ENCODE measurements at places on chromosomes 16 and 17.

DNA sequence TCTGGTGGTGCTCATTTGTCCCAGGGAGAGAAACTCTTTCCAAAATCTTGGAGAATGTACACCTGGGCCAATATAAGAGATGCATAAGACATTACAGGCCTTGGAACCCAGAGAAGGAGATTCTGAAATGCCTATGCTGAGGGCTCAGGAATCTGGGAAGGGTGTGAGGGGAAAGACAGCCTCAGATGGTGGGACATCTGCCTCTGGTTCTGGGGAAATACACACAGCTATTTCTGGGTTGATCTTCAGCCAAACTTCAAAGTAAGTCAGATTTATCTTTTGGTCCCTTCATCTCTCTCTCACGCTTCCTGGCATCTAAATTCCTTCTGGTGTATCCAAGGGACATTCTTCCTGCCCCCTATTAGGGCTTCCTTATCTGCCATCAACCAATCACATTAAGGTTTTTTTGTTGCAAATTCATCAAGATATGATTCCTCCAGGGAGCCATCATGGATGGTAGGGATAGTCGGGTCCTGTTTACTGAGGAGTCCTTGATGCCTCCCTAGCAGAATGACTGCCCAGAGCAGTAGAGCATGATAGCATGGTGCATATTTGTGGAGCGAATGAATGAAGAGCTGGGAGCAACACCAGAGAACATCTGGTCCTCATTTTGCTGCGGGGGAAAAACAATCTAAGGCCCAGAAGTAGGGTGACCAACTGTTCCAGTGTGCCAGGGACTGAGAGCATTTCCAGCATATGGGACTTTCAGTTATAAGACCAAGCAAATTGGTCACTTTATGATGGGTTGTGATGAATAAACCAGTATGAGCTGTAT lies 35.7 kb upstream of the DYNLL2 start:
- peaks cover 34% of the 10 kb centered on the region for H3K27me3 ChIP-seq
- no peaks in the 10 kb centered on the region for H3K36me3 ChIP-seq
- DNase-seq = no peak
- no peaks in the 10 kb centered on the region for H3K4me1 ChIP-seq
- H3K4me3 ChIP-seq = no peak overlapping the region

- DNase-seq = no peak
- H3K4me3 ChIP-seq = no peak overlapping the region
- H3K27me3 ChIP-seq = no peaks in the 10 kb centered on the region
Measured at GRCh38 chr17:73261952-73262675, 434 bp upstream of the CPSF4L start.

DNA sequence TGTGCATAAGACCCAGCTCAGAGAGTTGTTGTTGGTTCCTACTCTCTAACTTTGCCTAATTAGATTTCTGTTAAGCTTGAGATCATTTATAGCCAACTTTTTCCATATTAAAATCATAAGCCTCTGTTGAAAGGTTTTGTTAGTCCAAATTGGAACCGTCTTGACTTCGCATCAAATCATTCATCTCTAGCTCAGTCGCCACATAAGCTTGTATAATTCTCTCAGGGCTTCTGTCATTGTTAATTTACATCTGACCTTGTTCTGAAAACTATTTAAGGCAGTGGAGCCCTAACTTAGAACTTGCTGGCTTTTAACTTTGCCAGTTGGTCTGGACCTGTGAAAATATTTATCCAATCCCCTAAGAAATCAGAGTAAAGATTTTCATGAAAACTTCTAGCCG lies 107.2 kb downstream of the PITPNC1 start:
- no peak overlapping the region for H3K4me3 ChIP-seq
- H3K27me3 ChIP-seq = no peaks in the 10 kb centered on the region
- no peak overlapping the region for H3K27ac ChIP-seq
- no peaks in the 10 kb centered on the region for H3K36me3 ChIP-seq
- H3K4me1 ChIP-seq = no peaks in the 10 kb centered on the region

DNA sequence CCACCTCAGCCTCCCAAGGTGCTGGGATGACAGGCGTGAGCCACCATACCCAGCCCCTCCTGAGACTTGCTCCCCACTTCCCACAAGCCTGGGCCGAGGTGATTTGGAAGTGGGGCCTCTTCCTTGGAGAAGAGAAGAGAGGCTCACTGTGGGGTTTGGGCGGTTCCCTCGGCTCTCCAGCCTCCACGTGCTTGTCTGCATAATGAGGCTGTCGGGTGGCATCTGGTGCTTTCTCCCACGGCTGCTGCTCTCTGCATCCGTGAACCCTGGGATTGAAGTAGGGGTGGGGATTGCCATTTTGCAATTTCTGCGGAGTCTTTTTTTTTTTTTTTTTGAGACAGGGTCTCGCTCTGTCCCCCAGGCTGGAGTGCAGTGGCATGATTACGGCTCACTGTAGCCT lies 101.4 kb downstream of the RAP1GAP2 start:
- no peaks in the 10 kb centered on the region for H3K27me3 ChIP-seq
- no peak for DNase-seq
- H3K36me3 ChIP-seq = no peaks in the 10 kb centered on the region
- H3K4me1 ChIP-seq = no peaks in the 10 kb centered on the region
- H3K27ac ChIP-seq = no peak overlapping the region

GRCh38 chr16:31472709-31473203 lies 804 bp downstream of the TGFB1I1 start:
- DNase-seq = peak; percentile 98
- peak overlapping the region; percentile 84 for H3K4me3 ChIP-seq
- H3K27ac ChIP-seq = peak overlapping the region; percentile 99
- peaks cover 43% of the 10 kb centered on the region for H3K36me3 ChIP-seq
- no peaks in the 10 kb centered on the region for H3K27me3 ChIP-seq

- no peak overlapping the region for H3K4me3 ChIP-seq
- H3K27me3 ChIP-seq = peaks cover 9% of the 10 kb centered on the region
- DNase-seq = no peak
- H3K27ac ChIP-seq = no peak overlapping the region
- H3K4me1 ChIP-seq = no peaks in the 10 kb centered on the region
Measured at GRCh38 chr17:77264617-77265230, 124.0 kb downstream of the SEC14L1 start.

GRCh38 chr16:27508476-27508875 lies 41.2 kb downstream of the GTF3C1 start:
- no peaks in the 10 kb centered on the region for H3K27me3 ChIP-seq
- DNase-seq = no peak
- H3K4me1 ChIP-seq = no peaks in the 10 kb centered on the region
- no peak overlapping the region for H3K27ac ChIP-seq
